ENCODE measurements at places on chromosomes 16 and 17. TPM values are rescaled to one million over a fixed set of nuclear protein-coding genes. Genes with fewer than 3 reads are reported as not detected.

GRCh38 chr17:33240362-33240761, 52.7 kb downstream of the ASIC2 start:
- no peak for DNase-seq

DNA sequence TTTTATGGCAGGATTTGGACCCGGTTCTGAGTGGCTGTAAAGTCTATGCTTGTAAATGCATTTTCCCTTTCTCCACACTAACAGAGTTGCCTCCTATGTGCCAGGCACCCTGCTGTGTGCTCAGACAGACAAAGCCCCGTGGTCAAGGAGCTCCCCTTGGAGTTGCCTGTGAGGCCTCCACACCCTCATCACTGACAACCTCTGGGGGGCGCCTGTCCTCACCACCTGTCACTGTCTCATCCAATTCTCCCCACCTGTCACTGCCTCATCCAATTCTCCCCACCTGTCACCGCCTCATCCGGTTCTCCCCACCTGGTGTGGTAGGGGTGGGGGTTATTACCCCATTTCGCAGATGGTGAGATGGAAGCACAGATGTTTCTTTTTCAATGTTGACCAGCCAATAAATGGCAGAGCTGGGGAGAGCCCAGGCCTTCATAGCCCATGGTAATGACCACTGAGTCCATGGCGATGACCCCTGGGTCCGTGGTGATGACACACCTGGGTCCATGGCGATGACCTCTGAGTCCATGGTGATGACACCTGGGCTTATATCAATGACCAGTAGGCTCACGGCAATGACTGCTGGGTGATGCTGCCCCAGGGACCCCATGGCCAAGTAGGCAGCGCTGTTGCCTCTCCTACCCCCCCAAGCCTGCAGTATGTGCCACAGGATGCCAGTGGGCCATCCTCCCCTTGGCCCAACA, 150.1 kb downstream of the IRF8 start:
- peak; percentile 5 for DNase-seq

- no peak for DNase-seq
Measured at GRCh38 chr16:25693631-25694030, 1.9 kb downstream of the HS3ST4 start.

GRCh38 chr17:44967907-44968224, 237 bp downstream of the C1QL1 start:
- DNase-seq = no peak

DNA sequence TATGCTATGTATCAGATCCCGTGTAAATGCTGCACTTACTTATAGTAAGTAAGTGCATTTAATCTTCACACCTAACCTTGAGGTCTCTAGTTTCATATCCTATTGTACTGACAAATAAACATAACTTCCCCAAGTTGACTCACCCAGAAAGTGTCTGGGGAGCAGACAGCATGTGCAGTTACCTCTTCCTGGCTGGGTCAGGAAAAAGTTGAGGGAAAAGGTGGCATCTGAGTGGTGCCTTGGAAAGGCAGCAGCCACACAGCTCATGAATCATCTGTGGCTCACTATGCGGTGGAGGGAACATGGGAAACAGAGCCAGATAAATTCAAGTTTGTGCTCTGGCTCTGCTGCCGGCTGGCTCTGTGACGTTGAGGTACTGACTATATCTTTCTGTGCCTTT, 382.0 kb upstream of the DYNLRB2 start:
- DNase-seq = no peak

DNA sequence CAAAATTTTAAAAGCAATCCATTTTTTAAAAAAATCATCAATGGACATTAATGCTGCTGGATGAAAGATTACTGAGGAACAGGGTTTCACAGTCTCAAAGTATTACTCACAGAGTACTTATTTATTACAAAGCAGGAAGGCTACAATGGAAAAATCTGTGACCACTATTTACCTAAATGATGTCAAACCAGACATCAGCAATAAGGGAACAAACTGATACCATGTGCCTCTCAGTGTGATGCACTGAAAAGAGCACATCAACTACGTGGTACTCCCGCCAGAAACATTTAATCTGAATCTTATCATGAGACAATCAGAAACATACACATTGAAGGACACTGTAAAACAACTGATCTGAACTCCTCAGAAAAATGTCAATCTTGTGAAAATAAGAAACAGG, 124.2 kb downstream of the PARN start:
- no peak for DNase-seq

DNA sequence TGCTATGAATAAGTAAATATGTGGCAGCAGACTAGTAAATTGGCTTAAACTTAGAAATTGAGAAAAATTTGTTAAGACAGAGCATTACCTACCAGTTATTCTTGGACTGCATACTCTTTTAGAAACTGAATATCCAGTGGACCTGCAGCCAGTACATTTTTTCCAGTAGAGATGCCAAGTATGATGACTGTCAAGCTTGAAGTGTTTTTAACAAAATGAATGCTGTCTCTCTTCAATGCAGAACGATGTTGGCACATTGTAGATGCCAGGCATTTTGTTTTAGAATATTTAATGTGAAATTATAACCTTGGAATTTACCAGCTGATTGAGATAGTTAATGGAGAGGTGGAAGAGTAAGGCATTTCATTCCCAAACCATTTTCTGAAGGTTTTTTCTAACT, 52.5 kb downstream of the NFAT5 start:
- no peak for DNase-seq

Gene CACNB1
- 10.7 TPM for total RNA-seq

Gene CRYBA1
- total RNA-seq = not detected

Gene C1QTNF8
- total RNA-seq = not detected

Gene SLC7A6
- 20.6 TPM for total RNA-seq

Measured in transverse colon (tissue), 4 donors.